ENCODE measurements at places on chromosomes 3 and 15.

- no peak for DNase-seq
Observed at GRCh38 chr3:12465836-12466225, 18.4 kb upstream of the TSEN2 start.

DNA sequence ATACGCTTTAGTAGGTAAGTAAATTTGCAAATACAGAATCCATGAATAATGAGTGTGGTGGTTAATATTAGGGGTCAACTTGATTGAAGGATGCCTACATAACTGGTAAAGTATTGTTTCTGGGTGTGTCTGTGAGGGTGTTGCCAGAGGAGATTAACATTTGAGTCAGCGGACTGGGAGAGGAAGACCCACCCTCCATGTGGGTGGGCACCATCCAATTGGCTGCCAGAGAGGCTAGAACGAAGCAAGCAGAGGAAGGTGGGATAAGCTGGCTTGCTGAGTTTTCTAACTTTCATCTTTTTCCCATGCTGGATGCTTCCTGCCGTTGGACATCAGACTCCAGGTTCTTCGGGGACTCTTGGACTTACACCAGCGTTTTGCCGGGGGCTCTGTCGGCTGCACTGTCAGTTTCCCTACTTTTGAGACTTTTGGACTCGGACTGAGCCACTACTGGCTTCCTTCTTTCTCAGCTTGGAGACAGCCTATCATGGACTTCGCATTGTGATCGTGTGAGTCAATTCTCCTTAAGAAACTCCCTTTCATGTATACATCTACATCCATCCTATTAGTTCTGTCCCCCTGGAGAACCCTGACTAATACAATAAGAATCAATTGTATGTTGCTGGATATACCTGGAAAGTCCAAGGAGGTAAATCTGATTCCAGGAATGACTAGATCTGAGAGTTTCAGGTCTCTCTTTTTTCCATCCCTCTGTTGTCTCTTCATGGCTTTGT, 25.8 kb upstream of the NEDD4 start:
- DNase-seq, result no peak

GRCh38 chr3:172259111-172259541, 189.1 kb downstream of the GHSR start:
- no peak for DNase-seq

DNA sequence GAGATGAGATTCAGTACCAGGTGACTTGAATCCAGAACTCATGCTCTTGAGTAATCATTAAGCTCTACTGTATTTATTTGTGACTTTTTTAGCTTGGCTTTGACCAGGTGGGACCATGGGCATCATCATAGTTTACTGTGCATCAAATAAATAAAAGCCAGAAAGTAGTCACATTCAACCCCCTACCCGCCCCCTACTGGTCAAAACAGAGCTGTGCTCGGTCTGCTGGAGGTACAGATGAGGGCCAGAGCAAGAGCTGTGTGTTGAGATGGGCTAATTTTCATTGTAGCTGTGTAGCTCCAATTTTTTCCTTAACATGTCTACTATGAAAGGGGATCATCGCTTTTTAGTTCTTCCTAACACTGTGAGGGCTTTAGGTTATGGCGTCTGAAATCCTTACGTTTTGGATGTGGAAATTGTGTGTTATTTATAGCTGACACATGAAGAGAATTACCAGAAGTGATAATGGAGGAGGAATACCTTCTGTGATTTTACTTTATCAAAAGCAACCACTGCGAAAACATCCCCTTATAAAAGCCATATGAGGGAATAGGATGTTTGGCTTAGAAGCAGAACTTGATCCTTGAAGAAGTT, 375.1 kb downstream of the PTPRG start:
- no peak for DNase-seq

DNA sequence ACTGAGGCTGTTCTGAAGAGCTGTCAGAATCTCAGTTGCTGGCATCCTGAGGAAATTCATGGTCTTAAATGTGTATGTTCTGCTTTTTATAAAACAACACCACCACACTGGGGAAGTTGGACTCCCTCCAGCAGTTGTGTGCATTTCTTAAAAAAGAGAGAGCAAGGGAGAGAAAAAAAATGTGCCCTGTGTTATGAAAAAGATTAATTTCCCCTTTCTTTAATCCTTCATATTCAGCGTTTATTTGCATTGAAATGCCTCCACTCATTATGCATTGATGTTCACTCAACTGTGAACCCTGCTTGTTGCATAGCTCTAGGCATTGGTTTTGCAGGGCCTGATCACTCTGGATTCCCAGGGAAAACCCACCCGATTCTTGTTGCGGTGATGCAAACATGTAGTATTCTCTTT, 4.4 kb upstream of the ZNF609 start:
- DNase-seq, result no peak

DNA sequence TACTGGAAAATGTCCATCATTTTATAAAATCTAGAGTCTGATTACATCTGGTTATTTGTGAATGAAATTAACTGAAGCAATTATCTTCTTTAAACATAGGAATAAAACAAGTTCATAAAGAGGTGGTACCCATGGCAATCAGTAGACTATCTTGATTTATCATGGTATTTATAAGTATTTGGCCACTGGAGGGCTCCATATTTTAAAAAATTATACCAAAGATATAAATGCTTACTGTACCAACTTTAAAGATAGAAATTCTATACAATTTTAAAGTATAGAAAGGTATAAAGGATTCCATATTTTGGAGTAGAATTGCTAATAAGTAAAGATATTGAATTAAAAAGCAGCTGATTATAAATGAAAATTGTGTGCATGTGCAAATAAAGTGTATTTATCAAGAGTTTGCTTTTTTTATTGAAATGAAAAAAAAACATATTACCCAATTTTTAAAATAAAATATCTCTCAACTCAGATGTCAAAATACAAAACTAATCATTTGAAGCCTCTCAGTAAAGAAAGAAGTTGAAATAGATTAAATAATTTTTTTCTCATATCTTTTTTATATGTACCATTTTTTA, 105.3 kb downstream of the BBX start:
- no peak for DNase-seq

- DNase-seq, result no peak
Observed at GRCh38 chr15:72783004-72783639, 436 bp downstream of the ADPGK start.

- DNase-seq, result no peak
Observed at GRCh38 chr3:42071904-42072812, 19.0 kb upstream of the TRAK1 start.

- DNase-seq, result no peak
Observed at GRCh38 chr3:38142959-38143358, 4.5 kb downstream of the MYD88 start.

DNA sequence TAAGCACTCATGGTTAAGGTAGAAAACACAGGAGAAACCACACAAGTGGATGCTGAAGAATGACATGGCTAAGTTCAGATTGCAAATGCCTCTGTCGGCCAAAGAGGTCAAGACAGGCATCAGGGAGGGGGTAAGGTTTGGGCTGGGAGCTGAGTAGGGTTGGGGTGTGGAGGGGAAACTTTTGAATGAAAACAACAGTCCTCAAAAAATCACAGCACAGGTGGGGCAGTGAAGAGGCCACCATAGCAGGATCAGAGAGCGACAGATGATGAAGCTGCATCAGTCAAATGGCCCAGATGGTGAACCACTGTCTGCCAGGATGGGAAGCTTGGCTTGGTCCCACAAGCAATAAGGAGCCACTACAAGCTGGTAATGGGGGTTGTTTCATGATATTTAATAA, 74.9 kb downstream of the ADCY5 start:
- no peak for DNase-seq

DNA sequence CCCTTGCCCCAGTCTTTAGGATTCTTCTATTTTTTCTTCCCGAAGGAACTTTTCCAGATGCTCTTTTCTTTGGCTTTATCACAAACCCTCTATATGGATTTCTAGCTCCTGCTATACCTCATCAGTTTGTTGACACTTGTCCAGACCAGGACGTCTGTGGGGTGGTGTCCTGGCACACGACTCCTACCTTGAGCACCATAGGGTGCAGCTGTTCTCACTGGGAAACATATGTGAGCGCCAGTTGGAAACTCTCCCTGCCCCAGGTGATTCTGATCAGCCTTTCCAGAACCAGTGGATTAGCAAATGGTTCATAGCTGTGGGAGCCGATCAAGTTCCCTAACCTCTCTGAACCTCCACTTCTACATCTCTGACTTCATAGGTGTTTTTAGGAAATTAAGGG, 40.6 kb upstream of the USP3 start:
- no peak for DNase-seq

DNA sequence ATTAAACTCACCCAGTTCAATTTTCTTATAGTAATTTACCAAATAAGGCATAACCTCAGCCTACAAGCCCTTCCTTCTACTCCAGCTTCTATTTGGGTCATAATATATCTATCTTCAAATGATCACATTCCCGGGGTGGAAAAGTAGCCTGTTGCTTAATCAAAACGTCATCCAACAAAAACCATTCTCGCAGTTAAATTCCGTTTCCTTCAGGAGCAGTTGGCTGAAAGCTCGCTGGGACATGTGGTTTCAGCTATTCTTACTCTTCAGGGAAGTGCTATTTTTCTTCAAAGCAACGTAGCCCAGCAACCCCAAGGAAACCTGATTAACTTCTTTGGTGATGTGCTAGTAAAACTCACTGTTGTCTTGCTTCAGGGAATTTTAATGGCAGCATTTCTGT, 59.6 kb downstream of the MAGI1 start:
- DNase-seq, result no peak

DNA sequence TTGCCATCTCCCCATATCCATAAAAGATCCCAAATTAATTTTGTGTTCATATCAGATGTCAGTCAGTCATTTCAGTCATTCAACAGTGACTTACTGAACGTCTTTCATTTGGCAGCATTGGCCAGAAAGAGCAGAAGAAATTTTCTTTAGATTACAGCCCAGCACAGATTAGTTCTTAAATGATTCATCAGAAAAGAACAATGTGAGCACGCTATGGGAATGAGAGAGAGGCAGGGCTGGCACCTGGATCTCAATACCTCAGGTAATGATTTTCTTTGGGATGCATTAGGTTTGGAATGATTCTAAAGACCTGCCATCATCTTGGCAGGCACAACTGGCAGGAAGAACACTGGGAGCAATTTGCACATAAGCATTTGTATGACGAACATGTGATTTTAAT, 41.6 kb downstream of the FBN1 start:
- DNase-seq, result no peak

- DNase-seq, result no peak
Observed at GRCh38 chr3:186802701-186803100, 3.6 kb downstream of the RFC4 start.

GRCh38 chr3:188119846-188120245, 34.1 kb upstream of the LPP start:
- DNase-seq, result no peak

GRCh38 chr15:35379972-35380371, 166.0 kb downstream of the DPH6 start:
- no peak for DNase-seq

DNA sequence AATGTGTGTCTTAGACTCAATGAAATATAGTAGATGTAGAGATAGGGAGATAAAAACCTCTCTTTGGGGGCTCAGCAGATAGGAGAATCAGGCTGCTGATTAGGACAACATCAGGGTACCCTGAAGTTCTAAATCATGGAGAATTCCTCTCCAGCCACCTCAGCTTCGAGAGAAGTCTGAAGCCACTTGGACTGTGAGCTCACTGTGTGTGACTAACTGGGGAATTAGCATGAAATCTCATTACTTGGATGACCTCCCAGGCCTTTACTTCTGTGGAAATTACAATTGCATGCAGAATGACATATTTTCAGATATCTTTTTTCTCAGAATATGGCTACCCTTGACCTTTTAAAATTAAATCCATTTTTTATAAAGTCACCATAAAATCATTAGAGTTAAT, 128.0 kb upstream of the MRPL3 start:
- no peak for DNase-seq

DNA sequence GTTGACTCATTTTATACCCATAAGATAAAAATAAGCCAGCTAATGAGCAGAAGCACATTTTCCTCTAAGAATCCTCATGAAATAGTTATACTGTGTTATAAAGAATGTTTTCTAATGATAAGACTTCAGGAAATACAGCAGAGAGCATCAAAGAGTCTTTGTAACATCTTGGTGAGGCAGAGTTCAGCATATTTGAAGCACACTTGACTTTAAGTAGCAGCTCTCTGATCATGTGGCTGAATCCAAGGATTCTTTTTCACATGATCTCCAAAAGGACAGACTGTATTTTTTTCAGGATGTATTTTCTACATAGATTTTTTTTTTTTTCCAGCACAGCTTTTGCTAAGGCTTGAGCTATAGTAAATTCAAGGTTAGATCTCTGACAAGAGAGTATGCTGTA, 195.1 kb downstream of the SI start:
- DNase-seq, result no peak

DNA sequence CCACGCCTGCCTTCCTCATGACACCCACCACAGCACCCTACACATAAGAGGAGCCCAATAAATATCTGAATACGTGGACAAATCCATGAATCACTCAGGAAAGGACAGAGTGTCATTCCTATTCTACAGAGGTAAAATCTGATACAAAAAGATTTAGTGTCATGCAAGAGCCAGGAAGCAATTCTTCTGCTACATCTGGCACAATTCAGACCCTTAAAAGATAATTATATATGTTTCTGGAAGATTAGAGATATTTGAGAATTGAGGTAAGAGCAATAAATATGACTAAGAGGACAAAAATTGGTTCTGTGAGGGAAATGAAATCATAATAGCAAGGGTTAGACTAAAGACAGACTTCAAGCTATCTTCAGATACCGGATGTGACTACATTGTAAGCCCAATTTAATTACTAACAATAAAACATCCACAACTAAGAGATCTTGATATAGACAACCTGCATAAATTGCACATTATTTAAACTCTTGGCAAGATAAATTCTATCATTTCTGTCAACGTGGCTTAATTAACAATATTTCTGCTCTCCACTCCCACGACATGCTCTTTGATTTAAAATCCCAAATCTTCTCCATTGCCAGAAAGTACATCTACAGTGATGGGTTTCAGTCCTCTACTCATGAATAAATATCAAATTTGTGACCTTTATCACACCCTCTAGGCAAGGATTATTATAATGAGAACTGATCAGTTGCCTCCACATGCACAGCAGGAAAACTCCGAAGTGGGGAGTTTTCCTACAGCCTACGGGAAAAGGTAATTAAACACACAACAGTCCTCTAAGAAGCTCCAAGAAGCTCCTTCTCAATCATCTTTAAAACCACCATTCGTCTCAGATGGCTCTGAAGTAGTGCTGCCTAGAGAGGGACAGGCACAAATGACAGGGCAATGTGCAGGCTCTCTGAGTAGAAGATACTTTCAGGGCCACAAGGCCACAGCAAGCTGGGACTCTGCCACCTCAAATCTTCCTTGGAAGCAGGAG, 32.6 kb downstream of the MB21D2 start:
- DNase-seq, result no peak

GRCh38 chr3:171994646-171995428, 44.5 kb upstream of the FNDC3B start:
- no peak for DNase-seq

Data from activated CD4-positive, alpha-beta T cell treated with anti-CD3 and anti-CD28 coated beads for 4 hours (primary cell).